Activated naive CD8-positive, alpha-beta T cell treated with anti-CD3 and anti-CD28 coated beads, Interleukin-2, amount 10 ng/mL, durations not matched to agents 7 days and 5 days (primary cell): ENCODE measurements at places on chromosomes 2 and 18. TPM values are rescaled to one million over a fixed set of nuclear protein-coding genes. Genes with fewer than 3 reads are reported as not detected.

Gene HSBP1L1
- 18.0 TPM for total RNA-seq

Gene PTPRN
- not detected for total RNA-seq

Gene TUBA4B
- total RNA-seq = not detected

Gene IL36G
- total RNA-seq = not detected

Gene MZT2B
- total RNA-seq = 434 TPM

Gene AKAIN1
- not detected for total RNA-seq

Gene PSMA8
- 1.4 TPM for total RNA-seq

Gene NYAP2
- total RNA-seq = not detected

Gene COL3A1
- total RNA-seq = not detected

Gene PARD6G
- 1.0 TPM for total RNA-seq

Gene VIT
- not detected for total RNA-seq

Gene FOXI3
- total RNA-seq = not detected

Gene VAMP8
- 128 TPM for total RNA-seq

Gene RBKS
- 2.3 TPM for total RNA-seq

Gene CASP8
- total RNA-seq = 115 TPM

Gene RUFY4
- total RNA-seq = 4.9 TPM

Gene SLC38A11
- not detected for total RNA-seq

Gene HOXD13
- not detected for total RNA-seq

Gene PAX3
- not detected for total RNA-seq

Gene CBLN2
- not detected for total RNA-seq

Gene TMEFF2
- total RNA-seq = not detected

Gene SERPINB10
- total RNA-seq = not detected

Gene CCDC142
- 37.1 TPM for total RNA-seq

Gene RGPD3
- total RNA-seq = not detected

Gene HOXD10
- total RNA-seq = not detected

Gene LRPPRC
- 74.8 TPM for total RNA-seq

Gene KIAA2012
- total RNA-seq = not detected

Gene SERPINB3
- not detected for total RNA-seq

Gene EML6
- 2.4 TPM for total RNA-seq

Gene DCDC2C
- total RNA-seq = not detected

Gene ACADL
- not detected for total RNA-seq

Gene ASXL2
- 58.5 TPM for total RNA-seq

Gene HOXD4
- total RNA-seq = not detected

Gene PTH2R
- total RNA-seq = 0.11 TPM

Gene CD8A
- 683 TPM for total RNA-seq

Gene SEMA4F
- total RNA-seq = 11.1 TPM

Gene IFIH1
- total RNA-seq = 50.4 TPM

Gene ATP6V1C2
- total RNA-seq = not detected

Gene UGT1A4
- not detected for total RNA-seq

Gene RRM2
- total RNA-seq = 320 TPM

Gene CCBE1
- not detected for total RNA-seq

Gene PLGLB2
- 2.4 TPM for total RNA-seq

Gene RABL2A
- total RNA-seq = 27.4 TPM

Gene NETO1
- not detected for total RNA-seq

Gene STON1
- total RNA-seq = 2.4 TPM

Gene TMEM163
- 0.19 TPM for total RNA-seq

Gene ANKRD62
- total RNA-seq = not detected

Gene SCYGR4
- not detected for total RNA-seq

Gene RSAD2
- 105 TPM for total RNA-seq

Gene SPTBN1
- total RNA-seq = 127 TPM

Gene ONECUT2
- total RNA-seq = not detected

Gene MYO5B
- not detected for total RNA-seq
